ENCODE measurements at places on chromosomes 7 and 10.
A peak's percentile ranks its signal among the peaks of the same experiment; 100 is the strongest.

- DNase-seq: no peak
Measured at GRCh38 chr7:7228472-7228871, 46.1 kb downstream of the C1GALT1 start.

- DNase-seq: peak; percentile 72
Measured at GRCh38 chr7:29113384-29114102, 32.8 kb downstream of the CPVL start.

DNA sequence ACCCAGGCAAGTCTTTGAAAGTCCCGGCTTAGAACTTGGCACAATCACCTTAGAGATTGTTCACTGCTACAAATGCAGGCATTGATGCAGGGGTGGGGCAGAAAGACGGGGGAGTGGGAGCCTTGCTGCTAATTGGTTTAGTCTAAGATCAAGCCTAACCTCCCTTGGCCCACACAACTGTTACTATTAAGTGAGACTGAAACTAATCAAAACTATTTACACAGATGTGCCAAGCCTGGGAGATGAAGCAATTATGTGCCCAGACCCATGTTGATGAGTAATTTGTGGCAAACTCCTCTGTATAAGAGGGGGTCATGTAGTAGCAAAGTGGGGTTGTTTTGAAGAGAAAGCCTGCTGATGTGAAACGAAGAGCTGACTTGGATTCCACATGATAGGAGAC is 178.2 kb upstream of the ITGB1 start:
- peak; percentile 49 for DNase-seq

DNA sequence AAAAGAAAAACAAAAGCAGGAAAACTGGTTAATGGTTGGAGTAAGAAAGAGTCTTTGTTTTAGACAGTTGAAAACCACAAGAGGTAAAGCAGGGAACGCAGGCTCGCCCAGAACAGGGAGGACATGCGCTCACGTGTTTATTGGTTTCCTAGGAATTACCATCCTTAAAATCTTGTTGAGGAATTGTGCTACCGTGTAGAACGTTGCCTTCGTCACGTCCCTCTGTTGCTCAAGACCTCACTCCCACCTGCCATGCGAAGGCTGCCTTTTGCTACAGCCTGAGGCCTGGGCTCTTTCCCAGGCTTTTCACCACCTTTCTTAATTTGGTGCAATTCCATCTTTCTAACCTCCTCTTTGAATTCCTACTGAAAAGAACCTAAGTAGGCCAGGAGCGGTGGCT is 61.6 kb upstream of the CAMK1D start:
- DNase-seq: no peak

DNA sequence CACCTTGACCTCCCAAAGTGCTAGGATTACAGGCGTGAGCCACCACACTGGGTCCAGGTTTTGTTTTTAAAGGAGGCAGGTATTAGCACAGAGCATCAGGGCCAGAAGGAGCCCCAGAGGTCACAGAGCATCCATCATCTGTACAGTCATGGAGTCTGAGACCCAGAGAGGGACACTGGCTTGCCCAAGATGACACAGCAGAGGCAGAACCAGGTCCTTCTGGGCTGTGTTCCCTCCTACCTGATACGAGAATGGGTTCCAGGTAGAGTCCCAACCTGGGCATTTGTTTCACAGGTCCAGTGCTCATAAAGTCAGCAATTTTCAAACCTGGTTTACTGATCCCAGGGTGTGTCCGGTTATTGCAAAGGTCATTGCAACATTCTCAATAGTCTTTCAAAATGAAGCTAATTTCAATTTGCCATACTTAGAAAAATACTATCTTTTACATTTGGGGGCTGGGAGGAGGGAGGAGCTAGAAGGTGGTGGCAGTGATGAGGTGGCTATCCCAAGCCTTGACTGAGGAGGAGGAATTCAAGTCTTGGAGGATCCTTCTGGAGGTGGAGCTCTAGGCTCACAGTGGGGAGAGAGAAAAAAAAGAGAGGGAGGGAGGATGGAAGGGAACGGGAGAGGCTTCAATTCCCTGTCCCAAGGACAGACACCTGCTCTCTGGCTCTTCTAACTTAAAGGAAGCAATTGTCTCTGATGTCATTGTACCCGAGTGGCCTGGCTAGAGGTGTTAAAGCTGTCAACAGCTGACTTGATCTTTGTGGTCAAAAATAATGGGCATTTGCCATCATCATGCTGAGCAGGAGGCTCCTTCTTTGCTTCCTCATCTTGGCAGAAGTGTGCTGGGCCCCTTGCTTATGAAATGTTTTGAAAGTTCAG is 8.1 kb downstream of the MXI1 start:
- DNase-seq: no peak

GRCh38 chr7:24911213-24911603 is 68.8 kb downstream of the OSBPL3 start:
- DNase-seq: no peak

DNA sequence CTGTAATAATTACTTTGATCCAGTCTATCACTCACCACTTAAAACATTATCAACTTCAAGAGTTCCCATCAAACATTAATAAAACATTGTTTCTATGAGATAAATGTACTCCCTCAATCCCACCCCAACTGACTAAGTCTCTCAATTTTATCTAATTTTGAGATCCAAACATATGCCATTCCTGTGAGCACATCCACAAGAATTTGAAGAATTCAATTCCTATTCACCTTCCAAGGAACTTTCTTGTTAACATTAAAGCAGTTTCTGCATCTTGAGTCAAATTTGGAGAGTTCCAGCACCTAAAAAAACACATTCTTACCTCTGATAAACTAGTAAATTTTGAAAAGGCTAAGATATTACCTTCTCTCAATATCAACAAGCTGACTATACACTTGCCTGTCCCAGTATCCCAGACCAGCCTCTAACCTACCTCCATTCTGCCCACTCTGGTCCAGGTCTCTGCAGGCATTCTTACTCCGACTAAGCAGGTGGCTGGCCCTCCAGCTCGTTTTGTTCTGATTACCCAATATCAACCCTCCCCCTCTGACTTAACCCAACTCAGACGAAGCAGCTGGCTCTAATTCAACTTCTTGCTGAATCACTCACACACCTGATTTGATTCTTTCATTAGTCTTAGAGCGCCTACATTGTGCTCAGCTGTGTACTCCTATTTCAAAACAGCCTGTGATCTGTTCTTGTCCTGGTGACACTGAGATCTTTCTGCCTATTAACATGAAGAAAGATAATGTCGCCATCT is 275.2 kb downstream of the IPMK start:
- peak; percentile 85 for DNase-seq

DNA sequence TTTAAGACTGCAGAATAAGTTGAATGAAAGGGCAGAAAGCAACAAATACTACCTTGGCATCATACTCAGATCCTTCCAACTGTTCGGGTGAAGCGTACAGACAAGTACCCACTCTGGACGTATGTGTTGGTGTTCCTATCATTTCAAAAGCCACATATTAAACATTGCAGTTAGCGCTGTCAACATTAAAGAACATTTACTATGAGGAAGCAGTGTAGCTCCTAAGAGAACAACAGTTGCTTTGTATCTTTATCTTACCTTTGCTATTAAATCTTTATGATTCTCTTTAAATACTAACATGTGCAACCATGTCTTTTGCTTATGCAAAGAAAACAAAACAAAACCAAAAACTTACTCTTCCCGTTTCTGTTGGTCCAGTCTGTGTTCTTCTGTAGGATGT is 2.6 kb upstream of the ANKRD61 start:
- no peak for DNase-seq

- no peak for DNase-seq
Measured at GRCh38 chr10:1205450-1206030, 149.4 kb downstream of the WDR37 start.
